Activated CD4-positive, alpha-beta T cell treated with anti-CD3 and anti-CD28 coated beads, Interleukin-2, amount 10 ng/mL, durations not matched to agents 7 days and 5 days (primary cell): ENCODE measurements at places on chromosomes 5 and 9.

GRCh38 chr5:83509540-83509939 is 38.0 kb downstream of the VCAN start:
- DNase-seq: no peak

- DNase-seq: no peak
These were observed 338.6 kb downstream of the PTPRD start for GRCh38 chr9:10274175-10274574.

DNA sequence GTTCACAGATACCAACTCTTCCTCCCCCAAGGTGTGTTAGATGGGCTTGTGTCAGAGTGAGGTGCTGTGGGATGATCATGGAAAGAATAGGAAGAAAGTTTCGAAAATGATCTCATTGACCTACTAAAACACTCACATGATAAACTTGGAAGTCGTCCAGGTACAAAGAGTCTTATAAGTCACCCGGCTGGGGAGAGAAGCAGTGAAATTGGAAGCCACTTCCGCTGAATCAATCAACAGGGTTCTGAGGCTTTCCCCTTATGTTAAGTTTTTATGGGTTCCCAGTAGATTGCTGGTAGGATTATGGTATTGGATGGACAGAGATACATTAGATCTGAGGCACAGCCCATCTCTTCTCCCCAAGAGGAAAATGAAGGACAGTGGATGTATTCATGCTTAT is 218.8 kb upstream of the MSX2 start:
- DNase-seq: no peak

DNA sequence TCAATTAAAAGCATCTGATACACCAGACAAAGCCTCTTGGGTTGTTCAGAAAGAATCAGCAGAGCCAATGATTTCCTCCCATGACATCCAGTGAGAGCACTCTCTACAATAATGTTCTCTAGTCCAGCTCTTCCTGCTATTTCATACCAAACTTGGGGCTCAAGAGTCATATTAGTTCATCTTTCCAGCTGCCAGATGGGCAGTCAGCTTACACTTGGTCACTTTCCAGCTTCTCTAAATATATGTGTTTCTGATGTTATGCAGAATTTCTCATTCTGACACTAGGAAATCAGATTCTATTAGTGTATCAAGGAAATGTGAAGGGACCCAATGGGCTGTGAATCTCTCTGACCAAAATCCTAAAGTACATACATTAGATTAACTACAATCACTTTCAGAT is 148.9 kb downstream of the ENC1 start:
- no peak for DNase-seq

GRCh38 chr5:124456249-124456648 is 290.2 kb downstream of the ZNF608 start:
- no peak for DNase-seq

DNA sequence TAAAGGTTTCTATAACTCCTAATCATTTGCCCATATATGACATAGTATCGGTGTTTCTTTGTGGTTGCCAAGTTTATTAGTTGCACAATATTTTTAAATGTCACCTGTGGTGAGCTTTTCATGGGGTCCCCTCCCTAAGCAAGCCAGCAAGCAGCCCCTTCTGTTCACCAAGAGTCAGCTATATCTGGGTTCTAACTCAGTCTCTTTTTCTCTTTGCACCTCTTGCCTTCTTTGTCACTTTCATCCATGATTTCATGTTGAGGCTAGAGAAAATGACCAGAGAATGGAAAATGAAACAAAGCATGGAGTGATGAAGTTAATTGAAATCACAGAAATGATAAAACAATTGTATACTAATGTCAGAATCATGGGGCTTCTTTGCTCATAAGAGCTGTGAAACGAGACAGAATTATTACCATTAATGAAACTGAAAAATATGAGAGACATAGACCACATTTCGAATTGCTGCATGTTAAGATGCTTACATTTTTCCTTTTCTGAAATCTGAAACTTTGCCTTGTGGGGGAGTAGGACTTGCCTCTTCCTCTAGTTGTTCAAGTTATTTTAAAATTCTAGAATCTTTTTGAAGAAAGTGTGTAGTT is 75.7 kb downstream of the CAMK4 start:
- DNase-seq: no peak

- no peak for DNase-seq
These were observed 456.9 kb downstream of the TAF11L14 start for GRCh38 chr5:18091142-18091541.

GRCh38 chr5:129569295-129569694 is 109.2 kb downstream of the ADAMTS19 start:
- no peak for DNase-seq

- DNase-seq: no peak
These were observed 468.9 kb downstream of the KIF4B start for GRCh38 chr5:155482428-155482827.

GRCh38 chr5:42361315-42361688 is 61.9 kb upstream of the GHR start:
- no peak for DNase-seq

DNA sequence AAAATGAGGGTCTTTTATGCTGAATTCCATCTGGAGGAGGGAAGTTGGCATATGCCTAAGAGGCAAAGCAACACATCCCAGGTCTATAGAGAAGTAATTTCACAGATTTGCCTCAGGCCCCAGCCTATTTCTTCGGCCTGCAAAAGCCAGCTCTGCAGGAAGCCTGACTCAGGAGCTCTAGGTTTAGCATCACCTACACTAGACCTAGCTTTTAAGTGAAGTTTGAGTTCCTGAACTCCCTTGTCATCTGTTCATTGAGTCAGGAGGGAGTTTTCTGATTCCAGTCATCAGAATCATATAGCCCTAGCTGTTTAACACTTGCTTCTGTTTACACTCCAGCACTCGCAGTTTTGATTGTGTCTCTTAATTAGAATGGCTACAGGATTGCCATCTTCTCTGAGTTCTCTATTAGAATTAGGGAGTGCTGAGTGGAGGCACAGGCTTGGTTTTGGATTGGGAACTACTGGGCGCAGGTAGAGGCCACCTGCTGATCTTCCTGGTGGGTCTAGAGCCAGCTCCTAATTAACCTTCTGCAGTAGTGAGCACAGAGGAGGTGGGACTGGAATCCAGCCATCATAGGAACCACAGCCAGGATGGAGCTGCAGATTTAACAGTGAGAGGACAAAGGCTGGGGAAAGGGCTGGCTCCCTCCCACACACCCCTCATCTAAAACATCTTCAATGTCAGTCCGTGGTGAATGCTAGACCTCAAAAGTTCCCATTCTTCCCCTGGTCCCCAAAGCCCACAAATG is 179.5 kb downstream of the TRIO start:
- DNase-seq: no peak

DNA sequence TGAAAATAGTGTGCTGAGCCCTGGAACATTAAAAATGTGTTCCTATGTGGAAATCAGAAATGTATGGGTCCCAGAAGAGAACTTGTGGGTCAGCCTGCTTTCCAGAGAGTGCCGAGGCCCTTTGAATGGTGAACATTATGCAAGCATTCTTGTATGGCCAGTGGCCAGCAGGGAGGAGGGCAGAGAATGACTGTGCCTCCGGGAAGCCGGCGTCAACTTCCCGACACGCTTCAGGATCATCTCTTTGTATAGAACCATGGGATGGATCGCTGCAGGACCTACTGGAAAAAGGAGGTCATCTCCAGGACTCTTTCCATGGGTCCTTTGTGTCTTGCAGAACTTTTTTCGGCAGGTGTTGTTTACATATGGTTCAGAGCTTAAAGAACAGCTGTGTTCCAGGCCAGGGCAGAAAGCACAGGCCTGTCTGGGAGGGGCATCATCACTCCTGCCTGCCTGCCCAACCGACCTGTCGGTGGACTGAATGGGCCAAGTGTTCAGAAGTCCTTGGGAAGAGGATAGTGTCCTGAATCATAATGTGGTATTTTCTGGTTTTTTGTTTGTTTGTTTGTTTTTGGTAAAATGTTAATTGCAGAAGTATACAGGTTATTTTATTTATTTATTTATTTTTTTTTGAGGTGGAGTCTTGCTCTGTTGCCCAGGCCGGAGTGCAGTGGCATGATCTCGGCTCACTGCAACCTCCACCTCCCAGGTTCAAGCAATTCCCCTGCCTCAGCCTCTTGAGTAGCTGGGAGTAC is 9.0 kb downstream of the PRRC2B start:
- no peak for DNase-seq

DNA sequence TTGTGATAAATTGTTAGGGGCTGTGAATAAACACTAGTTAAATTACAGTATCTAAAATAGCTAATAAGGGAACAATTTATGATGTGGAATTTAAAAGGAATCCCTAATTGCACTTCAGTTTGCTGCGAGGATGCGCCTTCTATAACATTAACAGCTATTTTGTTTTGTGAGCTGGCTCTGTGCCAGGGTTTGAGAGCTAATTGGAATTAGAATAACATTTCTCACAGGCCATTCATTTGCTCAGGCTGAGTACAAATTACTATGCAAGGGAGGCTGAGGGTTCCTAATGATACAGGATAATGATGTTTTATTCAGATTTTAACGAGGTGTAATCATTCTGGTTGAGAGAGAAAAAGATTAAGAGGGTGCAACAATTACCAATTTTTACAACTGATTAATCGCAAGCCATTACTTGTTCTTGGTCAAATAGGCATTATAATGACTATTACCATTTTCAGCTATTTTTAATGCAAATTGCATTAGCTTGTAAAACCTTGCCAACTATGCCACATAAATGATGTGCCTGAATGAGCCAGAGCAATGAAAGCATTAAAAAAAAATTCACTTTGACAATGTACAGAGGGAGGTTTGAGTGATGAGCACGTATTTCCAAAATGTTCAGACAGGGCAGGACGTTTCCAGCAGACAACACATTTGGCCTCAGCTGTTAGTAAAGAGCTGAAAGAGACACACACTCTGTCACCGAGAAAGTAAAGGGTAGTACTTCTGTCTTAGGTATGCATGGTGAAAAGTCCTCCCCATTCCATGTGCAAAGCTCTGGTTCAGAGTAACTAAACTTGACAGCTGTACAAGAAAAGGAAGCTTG is 576.5 kb downstream of the TLE1 start:
- DNase-seq: no peak

GRCh38 chr9:126689027-126689825 is 75.5 kb downstream of the LMX1B start:
- DNase-seq: no peak

GRCh38 chr9:87515006-87515405 is 17.3 kb downstream of the DAPK1 start:
- no peak for DNase-seq

- no peak for DNase-seq
These were observed 318.8 kb downstream of the PIK3R1 start for GRCh38 chr5:68534131-68534940.

DNA sequence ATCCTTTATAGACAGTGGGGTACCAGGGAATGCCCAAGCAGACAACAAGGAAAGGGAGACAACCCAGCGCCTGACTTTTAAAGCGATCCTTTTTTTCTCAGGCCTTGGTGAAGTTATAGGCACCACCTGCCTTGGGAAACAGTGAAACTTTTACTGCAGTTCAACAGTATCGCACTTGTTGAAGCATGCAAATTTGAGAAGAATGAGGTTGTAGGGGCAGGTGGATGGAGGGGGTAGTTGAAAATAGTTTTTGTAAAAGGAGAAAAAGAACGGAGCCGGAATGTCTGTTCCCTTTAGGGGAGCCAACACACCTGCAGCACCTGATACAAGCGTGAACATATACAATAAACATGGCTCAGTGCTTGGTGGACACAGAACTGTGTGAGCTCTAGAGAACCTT is 190.2 kb upstream of the NR3C1 start:
- DNase-seq: no peak

DNA sequence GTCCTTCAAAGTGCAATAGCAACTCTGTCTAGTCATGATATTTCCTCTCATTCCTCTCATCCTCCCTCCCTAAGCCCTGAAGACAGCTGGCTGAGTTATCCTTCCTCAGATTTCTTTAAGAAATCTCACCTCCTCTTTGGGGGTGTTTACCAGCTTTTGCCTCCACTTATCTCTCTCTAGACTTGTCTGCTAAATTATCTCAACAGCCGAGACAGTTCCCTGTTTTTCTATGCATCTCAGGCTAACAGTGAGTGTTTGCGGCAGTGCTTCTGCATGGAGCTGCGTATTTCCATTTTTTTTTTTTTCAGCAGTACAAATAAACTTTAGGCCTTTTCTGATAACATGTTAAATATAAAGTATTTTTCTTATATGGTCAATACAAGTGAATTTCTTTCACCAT is 20.9 kb downstream of the KCTD16 start:
- no peak for DNase-seq

- no peak for DNase-seq
These were observed 14.2 kb upstream of the LARP1 start for GRCh38 chr5:154740957-154741356.

GRCh38 chr5:1053391-1054017 is 44.9 kb downstream of the NKD2 start:
- no peak for DNase-seq

DNA sequence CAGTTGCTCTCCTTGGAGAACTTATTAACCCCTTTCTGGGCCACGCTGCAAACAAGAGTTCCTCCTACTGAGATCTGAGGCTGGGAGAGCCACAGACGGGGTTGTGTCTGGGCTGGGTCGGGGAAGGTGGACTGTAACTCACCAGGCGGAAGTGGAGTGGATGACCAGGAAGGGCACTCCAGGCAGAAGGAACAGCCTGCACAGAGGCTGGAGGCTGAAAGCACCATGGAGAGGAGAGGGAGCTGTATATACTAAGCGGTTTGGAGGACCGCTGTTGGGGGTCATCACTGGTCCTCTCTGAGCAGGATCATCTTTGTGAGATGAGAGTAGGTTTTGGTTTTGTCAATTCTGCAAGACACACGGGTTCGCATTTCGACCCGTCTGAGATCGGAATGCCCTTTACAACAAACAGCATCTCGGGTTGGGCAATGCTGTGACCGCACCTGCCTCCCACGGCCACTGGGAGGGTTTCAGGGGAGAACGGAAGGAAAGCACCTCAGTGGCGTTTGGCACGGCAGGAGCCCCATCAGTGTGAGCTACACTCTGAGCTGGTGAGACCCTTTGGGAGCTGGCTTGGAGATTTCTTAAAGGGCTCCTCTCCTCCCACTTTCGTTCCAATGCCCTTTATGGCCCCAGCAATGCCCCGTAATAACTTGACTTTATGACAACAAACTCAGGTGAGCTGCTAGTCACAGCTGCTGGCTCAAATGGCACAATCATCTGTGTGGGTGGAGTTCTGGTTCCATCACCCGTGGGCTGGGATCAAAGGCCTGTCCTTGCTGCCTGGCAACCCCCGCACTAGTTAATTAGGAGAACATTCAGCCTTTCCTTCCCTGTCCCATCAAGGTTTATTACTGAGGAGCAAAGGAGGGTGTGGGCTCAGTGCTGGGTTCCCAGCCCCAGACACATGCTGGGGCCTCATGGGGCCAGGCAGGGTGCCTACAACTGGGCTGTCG is 18.7 kb upstream of the NEURL1B start:
- no peak for DNase-seq

GRCh38 chr5:5539590-5539989 is 117.1 kb downstream of the ICE1 start:
- DNase-seq: no peak

GRCh38 chr5:98464737-98465330 is 308.6 kb upstream of the RGMB start:
- DNase-seq: no peak

GRCh38 chr5:72172786-72173185 is 65.5 kb downstream of the MAP1B start:
- no peak for DNase-seq

GRCh38 chr5:77133061-77133758 is 46.1 kb upstream of the ZBED3 start:
- no peak for DNase-seq

GRCh38 chr9:97892421-97892820 is 29.9 kb downstream of the TRMO start:
- no peak for DNase-seq

GRCh38 chr5:111472579-111472978 is 39.8 kb downstream of the STARD4 start:
- DNase-seq: no peak
